ENCODE measurements at places on chromosomes 3 and 15. TPM values are rescaled to one million over a fixed set of nuclear protein-coding genes. Genes with fewer than 3 reads are reported as not detected.

DNA sequence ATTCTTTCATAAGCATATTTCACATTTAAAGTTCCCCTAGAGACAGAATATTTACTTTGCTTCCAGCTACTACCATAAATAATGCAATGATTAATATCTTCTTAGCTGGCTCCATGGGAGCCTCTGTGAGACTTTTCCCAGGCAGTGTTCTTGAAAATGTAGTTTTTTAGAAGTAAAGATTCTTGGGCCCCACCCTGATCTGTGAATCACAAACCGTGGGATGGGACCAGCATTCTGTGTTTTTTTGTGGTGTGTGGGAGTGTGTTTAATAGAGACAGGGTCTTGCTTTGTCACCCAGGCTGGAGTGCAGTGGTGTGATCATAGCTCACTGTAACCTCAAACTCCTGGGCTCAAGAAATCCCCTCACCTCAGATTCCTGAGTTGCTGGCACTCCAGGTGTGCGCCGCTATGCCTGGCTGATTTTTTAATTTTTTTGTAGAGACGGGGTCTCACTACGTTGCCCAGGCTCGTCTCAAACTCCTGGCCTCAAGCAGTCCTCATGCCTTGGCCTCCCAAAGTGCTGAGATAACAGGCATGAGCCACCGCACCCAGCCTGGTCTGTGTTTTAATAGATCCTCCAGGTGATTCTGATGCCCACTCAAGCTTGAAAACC is 83.0 kb downstream of the KLHL25 start:
- DNase-seq, result no peak

GRCh38 chr3:150675587-150675986 is 28.1 kb downstream of the ERICH6 start:
- DNase-seq, result no peak

GRCh38 chr3:50299638-50299928 is 378 bp upstream of the HYAL3 start:
- no peak for DNase-seq

TEX55 gene
- not detected for total RNA-seq

GRCh38 chr3:197686899-197687298 is 49.8 kb downstream of the RUBCN start:
- no peak for DNase-seq

DNA sequence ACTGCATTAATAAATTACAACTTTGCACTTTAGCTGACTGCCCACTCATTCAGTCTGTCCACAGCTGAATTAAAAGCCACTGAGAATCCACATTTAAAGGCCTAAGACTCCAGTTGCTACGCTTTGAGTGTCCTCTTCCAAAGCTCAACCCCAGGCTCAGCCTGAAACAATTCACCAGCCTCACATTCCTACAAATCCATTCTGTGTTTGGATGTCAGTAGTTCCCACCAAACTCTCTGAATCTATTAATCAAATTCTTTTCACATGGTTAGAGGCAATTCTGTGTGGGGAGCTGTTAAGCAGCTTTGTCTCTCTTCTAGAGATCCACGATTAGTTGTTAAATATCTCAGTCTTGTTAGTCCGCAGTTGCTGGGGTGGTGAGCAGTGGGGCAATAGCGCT is 116.8 kb upstream of the UBE2E2 start:
- DNase-seq, result no peak

ERICH6 gene
- not detected for total RNA-seq

Measured in WTC11 (cell line).